AG04449 (cell line): ENCODE measurements at places on chromosomes 3 and 15.

DNA sequence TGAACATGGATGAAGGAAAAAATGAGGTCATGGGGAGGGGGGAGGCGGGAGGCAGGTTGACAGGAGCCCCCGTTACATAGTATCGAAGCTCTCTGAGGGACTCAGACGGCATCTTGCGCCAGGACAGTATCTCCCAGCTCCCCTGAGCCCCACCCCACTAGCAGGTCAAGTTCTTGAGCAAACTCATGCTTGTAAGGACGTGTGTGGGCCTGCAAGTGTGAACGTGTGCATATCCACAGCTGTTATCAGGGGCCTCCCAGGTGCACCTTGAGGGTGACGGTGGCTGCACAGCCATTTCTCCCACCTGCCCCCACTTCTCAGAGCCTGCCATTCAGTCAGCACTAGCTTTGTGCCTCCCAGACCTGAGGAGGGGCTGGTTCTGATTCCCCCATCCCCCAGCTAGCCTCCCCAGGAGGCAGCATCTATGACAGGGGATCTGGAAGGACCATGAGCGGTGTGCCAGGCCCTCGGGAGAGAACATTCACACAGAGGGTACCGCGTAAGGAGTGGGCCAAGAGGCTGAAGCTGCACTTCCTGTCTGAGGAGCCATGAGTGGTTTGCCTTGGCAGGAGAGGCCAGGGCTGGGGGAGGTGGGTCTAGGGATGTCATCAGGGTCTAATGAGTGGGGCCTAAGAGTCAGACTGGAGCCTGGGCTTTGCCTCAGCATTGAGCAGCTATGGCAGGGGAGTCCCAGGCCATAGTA is 2.9 kb downstream of the SEMA3F start:
- no peak for DNase-seq

DNA sequence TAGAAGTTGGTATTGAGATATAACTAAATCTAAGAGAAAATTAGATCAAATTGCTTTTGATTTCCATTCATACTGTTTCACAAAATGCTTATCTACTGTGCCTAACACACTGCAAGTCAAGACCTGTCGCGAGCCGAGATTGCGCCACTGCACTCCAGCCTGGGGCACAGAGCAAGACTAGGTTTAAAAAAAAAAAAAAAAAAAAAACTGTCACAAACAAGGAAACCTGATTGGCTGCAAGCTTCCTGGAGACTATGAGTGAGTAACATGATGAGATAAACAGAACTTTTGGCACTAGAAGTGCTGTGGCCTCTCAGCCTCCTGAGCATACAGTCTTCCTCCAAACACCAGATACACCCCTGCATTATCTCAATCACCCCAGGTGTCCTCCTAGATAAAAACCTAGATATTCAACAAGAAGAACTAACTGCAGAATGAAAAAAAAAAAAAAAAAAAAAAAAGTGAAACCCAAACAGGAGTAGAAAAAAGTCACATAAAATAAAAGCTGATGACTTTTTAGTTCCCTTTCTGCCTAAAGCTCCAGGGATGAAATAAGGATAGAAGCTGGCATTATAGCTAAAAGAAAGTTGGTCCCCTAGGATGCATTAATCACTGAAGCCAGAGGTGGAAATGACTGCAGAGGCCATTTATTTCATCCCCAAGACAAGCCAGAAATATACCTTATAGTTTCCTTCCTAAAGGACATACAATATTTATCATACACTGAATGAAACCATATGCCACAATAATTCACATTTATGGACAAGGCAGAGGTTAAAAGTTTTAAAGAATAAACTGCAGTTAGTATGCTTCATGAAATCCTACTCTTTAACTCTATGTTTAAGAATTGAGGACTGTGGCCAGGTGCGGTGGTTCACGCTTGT is 82.4 kb downstream of the P3H2 start:
- DNase-seq, result no peak

DNA sequence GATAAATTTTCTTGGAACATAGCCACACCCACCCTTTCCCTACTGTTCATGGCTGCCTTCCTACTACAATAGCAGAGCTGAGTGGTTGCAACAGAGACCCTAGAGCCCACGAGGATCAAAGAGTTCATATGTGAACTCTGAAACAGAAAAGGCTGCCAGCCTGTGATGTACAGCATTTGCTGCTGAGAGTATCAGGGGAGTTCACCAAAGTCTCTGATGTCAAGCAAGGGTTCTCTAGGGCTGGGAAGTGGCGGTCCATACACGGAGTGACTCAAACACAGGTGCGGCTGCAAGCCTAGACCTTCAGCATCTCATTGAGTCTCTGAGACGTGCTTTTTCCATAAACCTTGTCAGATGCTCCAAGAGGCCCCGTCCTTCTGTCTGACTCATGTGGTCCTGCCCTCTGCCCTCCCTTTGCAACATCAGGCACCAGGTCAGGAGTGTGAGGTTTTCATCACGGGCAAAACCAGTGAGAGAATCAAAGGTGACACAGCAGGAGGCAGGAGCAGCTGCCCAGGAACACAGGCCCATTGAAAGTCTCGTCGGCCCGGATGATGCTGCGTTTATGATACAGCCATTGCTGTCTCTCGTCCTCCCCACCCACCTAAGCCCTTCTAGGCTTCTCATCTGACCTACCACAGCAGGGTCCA is 42.9 kb downstream of the PCSK6 start:
- DNase-seq, result no peak

DNA sequence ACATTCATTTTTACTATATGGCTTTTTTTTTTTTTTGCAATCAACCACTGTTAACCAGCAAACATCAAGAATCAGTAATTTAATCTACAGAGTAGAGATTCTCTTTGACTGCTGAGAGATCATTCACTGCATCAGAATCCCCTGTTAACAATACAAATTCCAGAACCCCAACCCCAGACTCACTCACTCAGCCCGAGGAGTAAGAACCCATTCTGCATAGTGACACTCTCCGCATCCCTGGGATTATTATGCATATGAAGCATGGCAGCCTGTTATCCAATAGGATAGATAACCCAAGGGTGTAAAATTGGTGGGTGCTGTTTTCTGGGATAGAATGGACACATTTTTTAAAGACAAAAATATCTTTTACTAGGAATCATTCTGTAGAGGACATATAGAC is 76.3 kb upstream of the CCDC39 start:
- no peak for DNase-seq

GRCh38 chr15:29612096-29612495 is 210.2 kb downstream of the TJP1 start:
- peak; percentile 87 for DNase-seq

GRCh38 chr3:128710816-128711433 is 15.1 kb upstream of the RAB7A start:
- DNase-seq, result no peak

DNA sequence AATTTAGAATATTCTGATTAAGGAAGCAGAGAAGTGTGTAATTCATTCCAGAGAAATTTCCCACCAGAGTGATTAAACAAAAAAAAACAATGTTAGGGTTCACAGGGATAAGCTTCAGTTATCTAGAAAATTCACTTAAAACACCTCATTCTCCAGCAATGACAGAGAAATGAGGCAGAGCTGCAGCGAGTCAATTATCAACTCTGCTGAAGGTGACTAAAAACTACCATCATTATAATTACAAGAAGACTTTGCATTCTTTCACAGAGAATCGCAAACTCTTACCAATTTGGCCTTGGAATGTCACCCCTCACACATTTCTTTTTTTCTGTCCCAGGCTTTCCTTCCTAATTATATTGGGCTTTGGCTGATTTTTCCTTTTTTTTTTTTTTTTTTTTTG is 117.1 kb downstream of the RAB11A start:
- DNase-seq, result no peak

DNA sequence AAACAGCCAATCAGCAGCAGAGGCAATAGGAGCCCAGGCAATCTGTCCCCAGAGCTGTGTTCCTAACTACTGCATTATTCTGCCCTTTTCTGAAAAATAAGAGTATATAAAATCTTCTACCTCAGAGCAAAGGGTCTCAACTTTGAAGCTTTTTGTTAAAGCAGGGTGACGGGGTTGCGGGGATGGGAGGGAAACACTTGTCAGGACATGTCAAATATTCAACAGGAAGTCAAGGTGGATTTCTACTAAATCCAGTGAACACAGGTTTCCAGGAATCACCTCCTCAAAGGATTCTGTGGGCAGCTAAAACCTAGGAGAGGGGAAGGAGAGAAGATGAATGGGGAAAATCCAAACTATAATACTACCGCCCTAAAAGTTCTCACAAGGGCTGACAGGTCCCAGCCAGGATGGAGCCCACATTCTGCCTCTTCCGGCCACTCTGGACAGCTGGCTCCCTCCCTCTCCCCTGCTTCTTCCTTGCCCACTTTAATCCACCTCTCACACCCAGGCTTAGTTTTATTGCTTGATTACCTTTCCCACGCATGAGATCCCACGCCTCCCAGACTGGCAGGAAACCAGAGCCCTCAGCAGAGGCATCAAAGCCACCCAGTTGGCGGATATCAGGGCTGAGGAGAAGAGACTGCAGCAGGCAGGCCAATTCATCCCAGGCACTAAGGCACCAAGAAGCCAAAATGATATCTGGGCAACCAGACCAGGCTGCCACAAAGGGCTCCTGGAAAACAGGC is 77.2 kb downstream of the OSBPL10 start:
- DNase-seq, result no peak

DNA sequence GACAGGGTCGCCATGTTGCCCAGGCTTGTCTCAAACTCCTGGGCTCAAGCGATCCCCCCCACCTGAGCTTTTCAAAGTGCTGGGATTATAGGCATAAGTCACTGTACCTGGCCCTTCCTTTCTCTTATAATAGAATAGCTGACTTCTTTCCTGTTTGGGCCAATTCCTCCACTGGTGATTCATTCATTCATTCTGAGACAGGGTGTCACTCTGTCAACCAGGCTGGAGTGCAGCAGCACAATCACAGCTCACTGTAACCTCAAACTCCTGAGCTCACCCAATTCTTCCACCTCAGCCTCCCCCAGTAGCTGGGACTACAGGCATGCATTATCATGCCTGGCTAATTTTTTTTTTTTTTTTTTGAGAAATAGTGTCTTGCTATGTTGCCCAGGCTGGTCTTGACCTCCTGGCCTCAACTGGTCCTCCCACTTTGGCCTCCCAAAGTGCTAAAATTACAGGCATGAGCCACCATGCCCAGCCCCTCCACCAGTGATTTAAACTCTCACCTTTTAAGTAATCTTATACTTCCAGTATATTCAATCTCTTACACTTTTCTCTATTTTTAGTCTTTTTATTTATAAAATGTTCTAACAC is 20.9 kb downstream of the GNB4 start:
- no peak for DNase-seq

DNA sequence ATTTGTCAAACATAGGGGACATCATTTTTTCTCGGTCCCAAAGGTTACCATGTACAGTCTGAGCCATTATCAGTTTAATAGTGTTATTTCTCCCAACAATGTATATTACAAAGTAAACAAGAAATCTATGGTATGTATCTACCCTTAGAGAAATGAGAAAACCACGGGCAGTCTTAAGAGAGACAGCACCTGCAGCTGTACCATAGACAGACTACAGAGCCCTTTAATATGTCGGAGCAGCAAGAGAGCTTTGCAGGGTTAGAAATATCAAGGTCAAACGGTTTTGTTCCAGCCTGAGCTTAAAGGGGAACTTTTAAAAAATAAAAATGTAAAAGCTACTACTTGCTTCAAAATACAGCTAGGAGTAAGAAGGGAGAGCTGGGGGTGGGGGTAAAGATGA is 53.2 kb downstream of the SH3BP5 start:
- no peak for DNase-seq

GRCh38 chr3:122794483-122794778 is 438 bp upstream of the SLC49A4 start:
- DNase-seq, result no peak

GRCh38 chr15:43769584-43770228 is 7.1 kb downstream of the ELL3 start:
- DNase-seq, result no peak

GRCh38 chr3:16633948-16634347 is 28.7 kb upstream of the DAZL start:
- DNase-seq, result no peak

DNA sequence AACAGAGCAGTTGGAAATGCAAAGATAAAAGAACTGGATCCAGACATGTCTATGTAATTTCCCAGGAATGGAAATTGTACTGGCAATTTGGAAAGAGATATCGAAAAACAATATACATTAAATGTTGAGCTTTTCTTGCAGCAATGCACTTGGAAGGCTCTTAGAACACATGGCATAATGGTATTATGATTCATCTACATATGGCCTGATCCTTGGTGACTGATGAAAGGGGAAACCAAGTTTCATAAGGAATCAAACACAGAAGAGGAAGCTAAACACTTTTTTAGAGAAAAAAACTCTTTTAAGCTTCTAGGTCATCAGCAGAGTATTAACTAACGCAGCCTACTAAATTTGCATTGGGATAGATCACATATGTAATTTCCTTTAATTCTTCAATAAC is 12.4 kb upstream of the GREM1 start:
- no peak for DNase-seq

- no peak for DNase-seq
Observed at GRCh38 chr3:98553753-98554152, 22.0 kb downstream of the GPR15 start.

DNA sequence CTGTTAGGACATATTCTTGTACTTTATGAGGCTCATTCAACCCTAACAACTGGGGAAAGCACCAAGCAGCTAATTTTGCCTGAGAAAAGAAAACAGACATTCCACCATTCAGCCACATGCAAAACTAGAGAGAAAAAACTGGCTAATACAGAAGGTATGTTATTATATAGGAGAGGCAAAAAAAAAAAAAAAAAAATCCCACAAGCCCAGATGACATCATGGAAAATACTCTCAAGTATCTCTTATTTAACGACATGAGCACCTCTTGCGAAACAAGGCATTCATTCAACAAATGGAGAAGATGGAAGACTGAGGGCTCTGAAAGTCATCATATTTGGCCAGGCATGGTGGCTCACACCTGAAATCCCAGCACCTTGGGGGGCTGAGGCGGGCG is 61.5 kb downstream of the PRICKLE2 start:
- peak; percentile 93 for DNase-seq

- DNase-seq, result no peak
Observed at GRCh38 chr3:136694321-136694720, 57.9 kb downstream of the STAG1 start.

- peak; percentile 29 for DNase-seq
Observed at GRCh38 chr15:49927189-49927861, 191.7 kb downstream of the ATP8B4 start.

DNA sequence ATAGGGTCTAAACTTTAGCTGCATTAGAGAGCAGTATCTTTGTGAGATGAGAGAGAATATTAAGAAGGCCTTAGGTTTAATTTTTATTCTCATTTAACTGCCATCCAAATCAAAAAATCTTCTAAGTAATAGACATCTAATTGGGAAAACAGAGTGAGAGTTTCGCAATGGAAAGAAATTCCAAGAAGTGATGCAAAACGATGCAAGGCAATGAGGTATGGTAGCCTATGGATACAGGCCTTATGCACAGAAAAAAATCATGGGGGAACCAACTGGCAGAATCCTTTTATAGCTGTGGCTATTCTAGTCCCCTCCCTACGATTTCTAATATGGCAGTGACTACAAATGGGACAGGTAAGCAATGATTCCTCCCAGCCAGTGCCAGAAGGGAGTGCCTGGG is 225.9 kb downstream of the GREM1 start:
- DNase-seq, result peak; percentile 16

DNA sequence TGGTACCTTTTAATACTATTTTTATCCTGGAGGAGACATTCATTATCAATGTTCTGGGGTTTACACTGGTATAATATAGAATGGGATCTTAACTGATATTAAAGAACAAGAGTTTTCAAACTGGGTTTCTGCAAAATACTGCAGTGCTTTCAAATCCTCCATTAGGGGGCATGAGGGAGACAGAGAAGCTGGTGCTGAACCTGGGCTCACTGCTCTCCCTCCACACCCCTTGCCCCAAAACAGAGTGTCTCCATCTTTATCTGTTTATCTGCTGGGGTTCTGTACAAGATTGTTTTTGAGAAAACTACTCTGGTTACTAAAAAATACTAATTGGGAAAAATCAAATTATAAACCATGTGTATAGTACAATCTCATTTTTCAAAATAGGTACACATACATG is 41.7 kb downstream of the CADPS start:
- DNase-seq, result no peak
